ENCODE measurements at places on chromosomes 1 and 21.

GRCh38 chr1:192506741-192507155 is 68.8 kb upstream of the RGS1 start:
- peak; percentile 64 for DNase-seq

GRCh38 chr1:214899908-214900460 is 182.6 kb upstream of the KCNK2 start:
- peak; percentile 6 for DNase-seq

- DNase-seq = no peak
These were observed 1.7 kb upstream of the OPTC start for GRCh38 chr1:203492082-203492747.

DNA sequence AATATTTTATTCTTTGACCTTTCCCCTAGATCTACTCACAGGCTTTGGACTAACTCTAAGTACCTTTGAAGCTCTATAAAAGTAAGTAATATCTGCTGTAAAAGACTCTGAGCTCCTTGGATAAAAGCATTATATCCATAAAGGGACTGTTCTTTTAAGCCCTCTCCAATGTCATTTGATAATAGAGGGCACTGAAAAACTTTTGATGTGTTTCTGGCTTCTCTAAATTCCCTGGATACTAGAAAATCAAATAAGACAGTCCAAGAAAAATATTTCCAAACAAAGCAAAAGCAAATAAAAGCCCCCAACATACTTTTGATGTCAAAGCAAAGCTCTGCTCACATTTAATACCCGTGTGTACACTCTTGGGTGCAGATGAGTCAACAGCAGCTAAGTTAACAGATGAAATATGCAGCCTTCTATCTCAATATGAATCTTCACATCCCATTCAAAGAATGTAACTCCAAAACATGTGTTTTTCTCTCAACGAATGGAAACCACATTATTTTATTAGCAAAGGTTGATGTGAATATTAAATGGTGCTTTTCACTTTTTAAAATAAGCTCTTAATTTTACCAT is 230.3 kb downstream of the CENPF start:
- DNase-seq = peak; percentile 71
